ENCODE measurements at places on chromosomes 7 and 10. TPM values are rescaled to one million over a fixed set of nuclear protein-coding genes. Genes with fewer than 3 reads are reported as not detected.

Gene PON1
- total RNA-seq: not detected

Gene RET
- not detected for total RNA-seq

Gene TMEM273
- total RNA-seq: 0.76 TPM

Gene HOGA1
- not detected for total RNA-seq

Gene JAKMIP3
- 0.21 TPM for total RNA-seq

Gene RBP3
- not detected for total RNA-seq

Gene FFAR4
- not detected for total RNA-seq

Gene PDZD7
- 0.14 TPM for total RNA-seq

GRCh38 chr10:61623161-61623560 is 39.6 kb upstream of the CABCOCO1 start:
- DNase-seq: no peak
- peaks cover 12% of the 10 kb centered on the region for H3K27me3 ChIP-seq
- H3K4me1 ChIP-seq: no peaks in the 10 kb centered on the region
- no peak overlapping the region for H3K27ac ChIP-seq
- no peaks in the 10 kb centered on the region for H3K36me3 ChIP-seq

DNA sequence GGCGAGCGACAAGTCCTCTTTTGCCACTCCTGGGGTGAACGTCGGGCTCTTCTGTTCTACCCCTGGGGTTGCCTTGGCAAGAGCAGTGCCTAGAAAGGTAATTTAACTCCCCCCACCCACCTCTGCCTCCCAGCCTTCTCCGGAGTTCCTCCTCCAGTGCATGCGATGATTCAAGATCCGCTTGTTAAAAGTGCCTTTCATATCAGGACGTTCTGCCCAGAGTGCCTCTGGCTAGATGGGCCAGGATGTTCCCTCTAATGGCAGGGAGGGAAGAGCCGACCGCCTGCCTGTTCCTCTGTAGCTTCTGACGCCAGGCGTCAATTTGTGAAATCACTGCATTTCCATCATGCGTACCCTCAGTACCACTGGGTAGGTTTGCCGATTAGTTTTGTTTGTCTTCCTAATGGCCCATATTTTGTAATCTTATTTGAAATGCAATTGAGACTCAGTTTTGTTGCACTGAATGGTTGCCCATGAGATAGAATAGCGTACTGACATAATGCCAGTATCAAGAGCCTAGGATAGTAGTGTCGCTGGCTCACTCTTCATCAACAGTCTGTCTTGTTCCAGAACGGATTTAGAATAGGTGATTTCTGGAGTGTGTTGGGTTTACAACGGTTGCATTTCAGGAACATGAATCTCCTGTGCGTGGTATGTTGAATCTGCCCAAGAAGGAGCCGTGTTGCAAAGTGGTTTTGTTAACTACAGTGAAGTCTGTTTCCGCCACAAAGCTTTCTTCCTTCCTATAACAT is 13.5 kb downstream of the ECHDC3 start:
- H3K4me1 ChIP-seq: peaks cover 6% of the 10 kb centered on the region
- no peaks in the 10 kb centered on the region for H3K36me3 ChIP-seq
- no peak overlapping the region for H3K27ac ChIP-seq
- no peaks in the 10 kb centered on the region for H3K27me3 ChIP-seq

- peaks cover 4% of the 10 kb centered on the region for H3K36me3 ChIP-seq
- H3K4me3 ChIP-seq: no peak overlapping the region
- H3K27me3 ChIP-seq: peaks cover 4% of the 10 kb centered on the region
- H3K4me1 ChIP-seq: peaks cover 7% of the 10 kb centered on the region
Observed at GRCh38 chr10:103663802-103664201, 170.3 kb downstream of the NEURL1 start.

DNA sequence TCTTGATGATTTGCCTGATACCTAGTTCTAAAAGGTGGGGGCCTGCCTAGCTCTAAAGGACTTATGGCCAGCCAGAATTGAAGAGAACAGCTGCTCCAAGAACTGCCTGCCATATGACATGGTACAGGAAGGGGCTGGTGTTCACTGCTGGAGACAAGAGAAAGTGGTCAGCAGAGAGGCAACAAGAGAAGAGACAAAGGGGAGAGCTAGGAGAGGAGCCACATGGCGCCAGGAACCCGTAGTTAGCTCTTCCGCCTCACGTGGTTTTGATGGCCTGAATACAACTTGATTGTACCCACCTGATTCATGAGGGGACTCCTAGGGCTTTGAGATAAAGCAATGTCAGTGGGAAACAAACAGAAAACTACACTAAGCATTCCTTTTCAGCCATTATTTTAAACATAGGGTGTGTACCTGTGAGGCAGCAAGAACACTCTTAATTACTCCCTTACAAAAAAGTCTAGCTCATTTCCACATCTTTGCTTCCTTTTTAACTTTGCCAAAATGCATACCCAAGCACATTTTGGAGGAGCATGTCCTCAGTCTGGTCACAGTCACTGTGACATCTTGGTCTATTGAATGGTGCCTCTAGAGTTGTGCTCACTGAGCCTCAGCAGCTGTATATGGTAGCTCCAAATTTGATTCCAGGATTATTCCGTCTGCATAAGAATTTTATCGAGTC is 71.6 kb downstream of the CCDC71L start:
- peaks cover 9% of the 10 kb centered on the region for H3K27me3 ChIP-seq

DNA sequence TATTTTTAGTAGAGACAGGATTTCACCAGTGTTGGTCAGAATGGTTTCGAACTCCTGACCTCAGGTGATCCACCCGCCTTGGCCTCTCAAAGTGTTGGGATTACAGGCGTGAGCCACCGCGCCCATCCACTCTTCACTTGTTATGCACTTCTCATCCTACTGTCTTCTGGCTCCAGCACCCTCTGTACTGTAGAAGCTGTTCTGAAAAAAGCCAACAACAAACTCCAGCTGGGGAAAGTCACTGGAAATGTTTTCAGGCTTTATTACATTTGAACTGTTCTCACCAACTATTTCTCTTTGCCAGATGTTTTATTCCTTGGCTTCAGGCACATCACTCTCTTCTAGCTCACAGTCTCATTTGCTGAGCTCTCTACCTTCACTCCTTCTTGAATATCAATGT is 122.5 kb upstream of the EGR2 start:
- H3K4me3 ChIP-seq: no peak overlapping the region
- H3K4me1 ChIP-seq: no peaks in the 10 kb centered on the region
- H3K27ac ChIP-seq: no peak overlapping the region
- peaks cover 33% of the 10 kb centered on the region for H3K27me3 ChIP-seq
- DNase-seq: no peak

- H3K27ac ChIP-seq: peak overlapping the region; percentile 100
- H3K4me1 ChIP-seq: peaks cover 18% of the 10 kb centered on the region
- peaks cover 37% of the 10 kb centered on the region for H3K36me3 ChIP-seq
Observed at GRCh38 chr7:149125189-149125862, 798 bp downstream of the ZNF425 start.

DNA sequence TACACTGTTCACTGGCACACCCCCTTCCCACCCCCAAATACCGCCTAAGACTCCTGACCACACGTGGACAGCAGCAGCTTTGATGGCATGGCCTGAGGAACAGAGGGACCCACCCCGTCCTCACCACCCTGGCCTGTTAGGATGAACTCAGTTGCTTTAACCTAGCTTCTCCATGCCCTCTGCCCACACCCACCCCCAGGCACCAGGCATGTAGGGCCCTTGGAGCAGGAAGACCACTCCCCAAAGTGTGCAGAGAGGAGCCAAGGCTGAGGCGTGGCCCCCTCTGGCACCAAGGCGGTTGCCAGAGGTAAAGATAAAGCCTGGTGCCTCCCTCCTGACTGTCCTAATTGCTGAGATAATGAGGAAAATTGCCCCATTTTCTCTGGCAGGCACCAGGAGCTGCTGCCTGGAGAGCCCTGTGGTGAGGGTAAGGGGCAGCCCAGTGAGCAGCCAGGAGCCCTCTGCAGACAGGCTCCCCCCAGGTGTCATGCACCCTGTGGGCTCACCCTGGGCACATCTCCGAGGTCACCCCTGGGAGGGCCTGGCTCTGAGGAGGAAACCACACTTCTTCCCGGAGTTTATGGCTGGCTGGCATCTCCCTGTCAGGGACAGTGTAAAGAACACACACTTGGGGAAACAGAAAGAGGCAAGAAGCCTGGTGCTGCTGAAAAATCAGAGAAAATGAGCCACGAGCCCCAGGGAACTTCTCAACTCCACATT is 47.7 kb downstream of the LRRC20 start:
- H3K4me3 ChIP-seq: no peak overlapping the region
- no peak overlapping the region for H3K27ac ChIP-seq
- H3K4me1 ChIP-seq: peaks cover 11% of the 10 kb centered on the region
- no peaks in the 10 kb centered on the region for H3K27me3 ChIP-seq

- no peak overlapping the region for H3K4me3 ChIP-seq
- no peak for DNase-seq
- peaks cover 52% of the 10 kb centered on the region for H3K27me3 ChIP-seq
Observed at GRCh38 chr10:117007080-117007479, 2.1 kb upstream of the SHTN1 start.

DNA sequence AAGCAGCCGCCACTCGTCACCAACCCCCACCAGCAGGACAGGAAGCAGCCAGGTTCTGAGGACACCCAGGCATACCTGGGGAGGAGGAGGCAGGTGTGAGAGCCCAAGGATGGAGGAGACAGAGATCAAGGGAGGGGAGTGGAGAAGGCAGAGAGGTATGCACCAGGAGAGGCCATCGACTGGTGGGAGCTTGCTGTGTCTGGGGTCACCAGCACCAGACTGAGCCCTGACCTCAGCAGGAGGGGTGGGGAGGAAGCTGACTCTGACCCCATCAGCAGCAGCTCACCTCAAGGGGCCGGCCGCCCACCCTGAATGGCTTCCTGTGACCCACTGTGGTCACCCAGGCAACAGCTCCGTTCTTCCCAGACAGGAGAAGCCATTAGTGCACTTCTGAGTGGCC is 7.8 kb downstream of the VIPR2 start:
- no peak overlapping the region for H3K27ac ChIP-seq
- H3K4me1 ChIP-seq: no peaks in the 10 kb centered on the region
- no peak overlapping the region for H3K4me3 ChIP-seq
- DNase-seq: no peak

GRCh38 chr7:105958012-105958411 is 5.1 kb upstream of the CDHR3 start:
- H3K27ac ChIP-seq: no peak overlapping the region
- H3K4me3 ChIP-seq: no peak overlapping the region
- H3K36me3 ChIP-seq: no peaks in the 10 kb centered on the region

DNA sequence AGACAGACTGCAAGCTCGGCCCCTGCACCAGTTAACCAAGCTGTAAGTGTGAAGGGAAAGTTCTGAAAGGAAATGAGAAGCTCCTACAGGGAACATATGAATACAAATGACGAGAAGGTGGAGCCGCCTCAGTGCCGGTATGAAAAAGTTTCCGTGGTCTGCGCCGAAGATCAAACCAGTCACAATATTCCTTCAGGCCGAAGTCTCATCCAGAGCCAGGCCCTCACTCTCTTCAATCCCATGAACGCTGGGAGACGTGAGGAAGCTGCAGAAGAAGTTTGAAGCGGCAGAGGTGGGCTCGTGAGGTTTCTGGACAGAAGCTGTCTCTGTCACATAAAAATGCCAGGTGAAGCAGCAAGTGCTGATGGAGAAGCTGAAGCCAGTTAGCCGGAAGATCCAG is 71.9 kb downstream of the CFAP46 start:
- no peak for DNase-seq
- no peaks in the 10 kb centered on the region for H3K36me3 ChIP-seq
- H3K4me3 ChIP-seq: no peak overlapping the region

DNA sequence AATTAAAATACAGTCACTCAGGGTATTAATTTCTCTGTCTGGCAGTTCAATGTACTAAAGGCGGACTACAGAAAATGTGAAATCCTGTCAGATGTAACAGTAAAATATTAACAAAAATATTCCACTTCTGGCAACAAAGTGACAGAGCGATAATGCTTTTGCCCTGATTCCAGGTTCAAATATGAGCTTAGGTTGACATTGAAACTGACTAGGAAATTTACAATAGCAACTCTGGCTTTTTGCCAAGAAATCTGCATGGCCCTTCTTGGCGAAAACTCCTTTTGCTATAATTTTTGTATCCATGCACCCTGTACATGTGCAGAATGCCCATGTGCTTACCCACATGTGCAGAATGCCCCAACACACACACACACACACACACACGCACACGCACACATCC is 552.2 kb downstream of the MDFIC start:
- DNase-seq: no peak
- peaks cover 6% of the 10 kb centered on the region for H3K4me1 ChIP-seq

DNA sequence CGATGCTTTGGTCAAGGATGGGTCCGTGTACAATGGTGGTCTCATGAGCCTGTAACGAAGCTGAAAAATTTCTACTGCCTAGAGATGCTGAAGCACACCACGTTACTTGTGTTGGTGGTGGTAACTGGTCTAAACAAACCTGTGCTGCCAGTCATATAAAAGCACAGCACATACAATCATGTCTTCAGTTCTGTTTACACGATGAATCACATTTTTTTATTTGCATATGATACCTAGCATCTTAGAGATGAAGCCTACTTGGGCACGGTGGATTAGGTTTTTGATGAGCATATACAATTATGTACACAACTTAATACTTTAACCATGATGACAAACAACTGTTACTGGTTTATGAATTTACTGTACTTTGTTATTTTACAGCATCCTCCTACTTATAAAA is 201.0 kb downstream of the ZMYND11 start:
- peaks cover 21% of the 10 kb centered on the region for H3K4me1 ChIP-seq
- H3K36me3 ChIP-seq: peaks cover 2% of the 10 kb centered on the region
- no peak for DNase-seq
- no peak overlapping the region for H3K27ac ChIP-seq
- H3K4me3 ChIP-seq: no peak overlapping the region

DNA sequence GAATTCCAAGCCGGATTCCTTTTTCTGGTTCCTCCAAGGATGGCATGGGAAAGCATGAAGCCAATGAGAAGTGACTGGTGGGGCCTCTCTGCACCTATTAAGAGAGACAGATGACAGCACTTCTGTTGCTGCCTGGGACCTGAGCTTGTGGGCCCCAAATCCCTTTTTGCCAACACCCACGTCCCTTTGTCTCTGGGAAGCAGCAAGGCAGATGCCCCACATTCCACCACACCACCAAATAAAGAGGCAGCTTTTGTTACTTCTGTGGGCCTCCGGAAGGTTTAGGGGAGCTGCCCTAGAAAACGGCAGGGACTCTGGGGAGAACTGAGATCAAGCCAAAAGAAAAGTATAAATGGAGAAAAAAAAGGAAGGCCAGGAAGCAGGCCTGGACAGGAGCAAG is 3.4 kb downstream of the CCDC136 start:
- H3K4me1 ChIP-seq: peaks cover 8% of the 10 kb centered on the region
- no peaks in the 10 kb centered on the region for H3K36me3 ChIP-seq
- peaks cover 4% of the 10 kb centered on the region for H3K27me3 ChIP-seq
- no peak for DNase-seq
- no peak overlapping the region for H3K4me3 ChIP-seq

DNA sequence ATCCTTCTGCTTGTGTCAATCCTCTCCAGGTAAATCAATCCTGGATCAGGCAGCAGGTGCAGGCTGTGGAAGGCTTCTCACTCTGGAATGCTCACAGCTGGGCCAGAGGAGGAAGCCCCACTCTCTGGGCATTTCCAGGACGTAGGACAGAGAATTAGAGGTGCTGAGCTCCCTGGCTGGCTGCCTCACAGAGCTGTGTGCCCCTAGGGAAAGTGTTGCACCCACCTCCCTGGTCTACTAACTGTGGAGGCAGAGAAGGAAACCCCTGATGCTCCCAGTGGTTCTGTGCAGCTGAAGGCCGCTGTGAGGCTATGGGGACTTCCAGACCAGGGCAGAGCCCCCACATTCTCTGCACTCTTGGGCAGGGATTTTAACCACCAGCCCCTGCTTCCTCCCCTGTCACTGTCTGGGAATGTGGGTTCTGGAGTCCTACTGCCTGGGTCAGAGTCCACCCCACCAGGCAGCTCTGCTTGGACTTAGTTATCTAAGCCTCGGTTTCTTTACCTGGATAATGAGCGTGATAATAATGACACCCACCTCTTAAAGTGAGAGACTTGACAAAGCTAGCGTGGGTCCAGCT is 73.5 kb upstream of the EEPD1 start:
- H3K27ac ChIP-seq: no peak overlapping the region
- H3K27me3 ChIP-seq: no peaks in the 10 kb centered on the region
- no peak overlapping the region for H3K4me3 ChIP-seq
- no peak for DNase-seq
- no peaks in the 10 kb centered on the region for H3K4me1 ChIP-seq
